ENCODE measurements at places on chromosomes 2 and 18.

DNA sequence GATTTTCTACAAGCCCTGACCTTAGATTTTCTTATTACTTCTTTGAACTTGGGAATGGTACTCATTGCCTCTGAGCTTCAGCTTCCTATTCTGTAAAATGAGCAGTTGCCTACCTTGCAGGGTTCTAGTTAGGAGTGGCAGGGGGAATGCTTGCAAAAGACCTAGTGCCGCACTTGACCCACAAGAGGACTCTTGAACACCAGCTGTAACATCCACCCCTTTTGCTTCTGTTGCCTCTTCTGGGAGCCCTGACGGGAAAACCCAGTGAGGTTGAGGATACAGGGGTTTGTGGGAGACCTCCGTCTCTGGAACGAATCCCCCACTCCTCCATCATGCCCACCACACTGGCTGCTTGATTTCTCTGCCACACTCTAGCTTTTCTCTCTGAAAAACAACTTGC, 27.1 kb upstream of the LBH start:
- no peak for DNase-seq

GRCh38 chr2:227942021-227942420, 70.6 kb downstream of the DAW1 start:
- DNase-seq = no peak

GRCh38 chr2:194385376-194385775, 1271.7 kb upstream of the SLC39A10 start:
- DNase-seq = no peak

GRCh38 chr2:136765256-136766072, at the start of gene THSD7B:
TSS of gene THSD7B (plus strand) at chr2:136765545. CDS start at chr2:136882179, 116,634 bp downstream.
- no peak for DNase-seq

- no peak for DNase-seq
Observed at GRCh38 chr18:56009411-56009810, 421.4 kb upstream of the TCF4 start.

- no peak for DNase-seq
Observed at GRCh38 chr18:35703043-35703688, 121.6 kb downstream of the GALNT1 start.

- DNase-seq = no peak
Observed at GRCh38 chr2:30433541-30434299, 13.3 kb upstream of the LCLAT1 start.

DNA sequence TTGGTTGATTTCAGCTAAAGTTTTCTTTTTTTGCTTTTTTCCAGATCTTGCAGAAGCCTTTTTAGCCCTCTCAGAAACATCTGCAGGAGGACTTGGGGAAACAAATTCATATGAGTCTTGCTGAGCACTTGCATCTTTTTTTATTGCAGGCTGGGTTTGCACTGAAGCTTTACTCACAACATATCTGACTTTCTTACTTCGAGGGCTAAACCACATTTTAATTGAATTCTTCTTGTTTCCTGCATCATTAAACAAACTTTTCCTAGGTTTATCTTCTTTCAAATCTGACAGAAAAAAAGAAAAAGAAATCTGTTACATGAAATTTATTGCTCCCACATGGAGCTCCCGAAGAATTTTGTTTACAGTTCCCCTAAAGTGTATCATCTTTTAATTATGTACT, 28.3 kb downstream of the BARD1 start:
- DNase-seq = no peak

DNA sequence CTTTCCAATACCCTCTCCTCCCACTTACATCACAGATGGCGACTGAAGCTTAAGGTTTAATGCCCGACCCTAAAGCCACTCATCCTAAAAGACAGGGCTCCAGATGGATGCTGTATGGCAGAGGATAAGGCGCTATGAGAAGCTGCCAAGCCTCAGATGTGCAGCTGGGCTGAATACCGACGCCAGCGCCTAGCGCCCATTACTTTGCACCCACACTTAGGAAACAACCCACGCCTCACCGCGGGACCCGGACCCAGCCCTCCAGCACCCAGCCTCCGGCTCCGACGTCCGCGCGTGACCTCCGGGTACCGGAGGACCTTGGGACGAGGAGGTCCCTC, 335 bp downstream of the TRAK2 start:
- no peak for DNase-seq

DNA sequence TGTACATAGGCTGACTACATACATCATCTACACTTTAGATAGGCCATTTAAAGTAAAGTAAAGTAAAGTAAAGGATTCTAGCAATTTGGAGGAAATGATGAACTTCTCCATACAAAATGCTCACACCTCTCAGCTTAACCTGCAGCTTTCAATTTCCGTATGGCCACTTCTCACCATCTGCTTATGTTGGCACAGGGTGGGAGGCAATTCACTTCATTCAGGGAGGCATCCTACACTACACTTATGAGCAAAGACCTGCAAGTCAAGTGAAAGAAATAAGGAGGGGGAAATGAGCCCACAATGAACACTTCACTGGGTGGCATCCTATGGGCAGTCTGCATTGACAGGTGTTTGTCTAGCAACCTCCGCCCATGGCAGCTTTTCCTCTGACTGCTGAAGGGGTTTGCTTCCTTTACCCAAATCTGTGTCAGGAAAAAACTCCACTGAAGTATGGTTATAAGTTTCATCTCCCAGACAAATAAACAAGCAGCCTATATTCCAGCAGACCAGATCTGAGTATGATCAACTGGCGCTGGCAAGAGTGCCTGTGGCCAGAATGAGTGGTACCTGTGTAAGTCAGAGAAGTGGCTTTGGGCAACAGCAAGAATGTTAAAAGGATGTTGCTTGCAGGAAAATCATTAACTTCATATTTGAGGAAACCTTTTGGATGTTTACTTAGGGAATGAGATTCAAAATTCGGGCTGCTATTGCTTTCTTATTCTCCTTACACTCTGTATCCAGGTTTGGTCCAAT, 449.1 kb downstream of the TGIF1 start:
- no peak for DNase-seq

- no peak for DNase-seq
Observed at GRCh38 chr18:71431689-71432088, 1112.5 kb downstream of the CBLN2 start.
